ENCODE measurements at places on chromosomes 3 and 15. TPM values are rescaled to one million over a fixed set of nuclear protein-coding genes. Genes with fewer than 3 reads are reported as not detected.

- DNase-seq, result no peak
Observed at GRCh38 chr3:175070946-175071345, 211.8 kb downstream of the NAALADL2 start.

DNA sequence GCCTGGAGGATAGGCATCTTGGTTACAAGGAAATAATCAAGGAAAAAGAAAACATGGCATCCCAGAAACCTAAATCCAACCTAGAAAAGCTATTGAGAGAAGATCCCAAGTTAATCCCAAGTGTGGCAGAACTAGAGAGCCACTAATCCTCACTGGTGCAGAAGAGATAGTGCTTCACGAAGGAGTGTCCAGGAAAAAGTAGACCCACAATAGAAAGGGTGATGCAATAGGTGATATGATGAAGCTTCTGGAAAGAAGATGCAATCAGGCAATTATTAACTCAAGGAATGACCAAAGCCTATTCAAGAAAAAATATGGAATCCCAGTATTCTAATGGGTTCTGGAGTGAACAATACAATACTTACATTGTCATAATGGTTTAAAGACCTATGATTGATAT lies 95.2 kb downstream of the AQP9 start:
- DNase-seq, result no peak

DNA sequence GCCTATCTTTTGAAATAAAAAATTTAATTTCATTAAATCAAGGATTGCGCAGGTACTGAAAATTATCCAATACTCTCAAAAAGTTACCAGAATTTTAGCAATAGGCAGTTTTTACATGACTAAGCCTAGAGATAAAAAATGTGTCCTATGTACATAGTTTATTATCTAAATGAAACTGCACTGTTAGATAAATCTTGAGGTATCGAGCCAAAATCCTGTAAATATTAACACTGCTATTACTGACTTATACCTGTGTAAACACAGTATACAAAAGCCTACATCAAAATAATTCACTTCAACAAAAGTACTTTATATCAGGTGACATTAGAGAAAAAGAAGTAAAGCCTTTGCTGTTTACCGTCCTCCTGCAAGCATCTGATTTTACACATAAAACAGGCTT lies 60.7 kb downstream of the TASOR start:
- no peak for DNase-seq

DNA sequence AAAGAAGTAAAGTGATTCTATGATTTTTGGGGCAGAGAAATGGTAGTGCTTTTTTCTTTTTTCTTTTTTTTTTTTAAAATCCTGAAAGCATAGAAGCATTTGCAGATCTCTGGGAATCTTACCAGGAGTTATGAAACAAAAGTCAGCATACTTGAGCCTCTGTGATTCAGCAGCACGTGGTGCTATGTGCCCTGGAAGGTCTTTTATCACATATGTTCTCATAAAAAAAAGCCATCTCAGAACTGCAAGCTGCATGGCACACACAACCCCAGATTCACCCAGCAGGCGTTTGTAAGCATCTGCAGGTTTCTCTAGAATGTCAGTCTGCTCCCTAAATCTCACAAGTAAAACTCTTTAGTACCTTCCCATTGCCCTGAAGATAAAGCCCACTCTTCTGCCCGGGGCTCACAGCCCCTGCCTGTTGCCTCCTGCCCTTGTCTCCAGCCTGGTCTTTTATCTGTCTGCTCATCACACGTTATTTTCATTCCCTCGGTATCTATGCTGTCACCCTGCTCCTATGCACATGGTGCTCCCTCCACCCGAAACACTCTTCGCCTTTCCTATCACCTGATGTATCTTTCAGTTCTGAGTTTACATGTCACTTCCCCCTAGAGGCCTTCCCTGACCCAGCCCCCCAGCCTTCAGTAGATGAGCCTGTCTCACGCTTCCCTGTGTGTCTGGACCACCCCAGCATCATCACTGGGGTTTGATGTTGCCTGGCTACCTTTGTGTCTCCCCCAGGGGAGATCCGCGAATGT lies 72.4 kb downstream of the CHDH start:
- no peak for DNase-seq

- DNase-seq, result no peak
Observed at GRCh38 chr15:57485869-57486268, 105.8 kb upstream of the MYZAP start.

DNA sequence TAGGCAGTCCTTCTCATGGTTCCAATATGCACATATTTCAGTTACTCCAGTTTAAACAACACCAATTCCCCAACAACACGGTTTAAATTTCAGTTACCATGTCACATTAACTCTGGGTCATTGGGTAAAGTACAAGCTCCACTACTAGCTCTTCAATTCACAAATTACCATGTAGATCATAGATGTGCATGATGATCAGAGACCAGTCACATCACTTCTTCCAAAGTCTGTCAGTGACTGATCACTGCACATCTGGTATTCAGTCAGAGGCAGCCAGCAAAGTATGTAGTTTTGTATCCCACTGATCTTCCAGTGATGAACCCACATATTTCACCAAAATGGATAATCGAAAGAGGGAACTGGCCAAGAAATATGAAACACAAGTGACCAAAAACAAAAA lies 978.4 kb upstream of the CFAP20DC start:
- no peak for DNase-seq

GRCh38 chr3:194381460-194381875 lies 11.9 kb upstream of the LRRC15 start:
- DNase-seq, result no peak

- no peak for DNase-seq
Observed at GRCh38 chr15:68812597-68813431, 7.9 kb downstream of the ANP32A start.

DNA sequence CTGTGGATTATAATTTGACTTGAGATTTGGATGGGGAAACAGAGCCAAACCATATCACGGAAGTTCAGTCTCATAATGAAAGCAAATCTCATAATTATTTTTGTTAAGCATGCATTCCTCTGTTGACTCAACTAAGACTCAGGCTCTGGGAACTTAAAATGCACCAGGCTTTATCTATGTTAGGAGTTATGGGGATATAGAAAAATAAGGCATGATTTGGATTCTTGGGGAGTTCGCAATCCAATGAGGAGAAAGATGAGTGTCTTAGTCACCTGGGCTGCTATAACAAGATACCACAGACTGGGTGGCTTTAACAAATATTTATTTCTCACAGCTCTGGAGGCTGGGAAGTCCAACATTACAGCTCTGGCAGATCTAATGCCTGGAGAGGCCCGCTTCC lies 89.4 kb upstream of the TJP1 start:
- no peak for DNase-seq

The PP2D1 gene
- not detected for total RNA-seq

The THAP10 gene
- total RNA-seq, result 0.33 TPM

The LYZL4 gene
- not detected for total RNA-seq

The SERINC4 gene
- total RNA-seq, result not detected

The TMEM62 gene
- 20.1 TPM for total RNA-seq

The ENTPD3 gene
- total RNA-seq, result not detected

The TMEM212 gene
- not detected for total RNA-seq
